ENCODE measurements at places on chromosomes 3 and 15. TPM values are rescaled to one million over a fixed set of nuclear protein-coding genes. Genes with fewer than 3 reads are reported as not detected.

The MAP6D1 gene
- 2.9 TPM for total RNA-seq

The GPR149 gene
- total RNA-seq: not detected

The NEDD4 gene
- 13.9 TPM for total RNA-seq

The HIGD2B gene
- total RNA-seq: 0.16 TPM

The ILDR1 gene
- 0.28 TPM for total RNA-seq
